ENCODE measurements at places on chromosomes 5 and 9.
A peak's percentile ranks its signal among the peaks of the same experiment; 100 is the strongest.

DNA sequence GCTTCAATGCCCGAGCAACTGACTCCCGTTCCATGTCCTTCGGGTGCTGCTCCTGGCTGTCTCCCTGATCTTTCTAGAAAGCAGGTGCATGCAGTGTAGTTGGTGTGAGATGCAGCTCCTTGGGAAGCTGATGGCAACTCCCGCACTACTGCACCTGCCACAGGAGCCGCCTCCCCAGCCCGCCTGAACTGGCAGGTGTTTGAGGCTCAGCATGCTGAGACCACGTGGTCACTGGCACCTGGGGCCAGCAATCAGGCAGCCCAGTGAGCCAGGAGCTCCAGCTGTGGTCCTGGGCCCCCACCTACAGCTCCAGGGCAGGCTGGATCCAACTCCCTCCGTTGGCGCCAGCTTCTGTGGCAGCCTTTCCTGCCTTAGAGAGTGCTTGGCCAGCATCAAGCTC, 111.5 kb downstream of the ICE1 start:
- ATAC-seq = no peak

GRCh38 chr5:162657076-162657475, 589.5 kb downstream of the GABRG2 start:
- no peak for ATAC-seq

DNA sequence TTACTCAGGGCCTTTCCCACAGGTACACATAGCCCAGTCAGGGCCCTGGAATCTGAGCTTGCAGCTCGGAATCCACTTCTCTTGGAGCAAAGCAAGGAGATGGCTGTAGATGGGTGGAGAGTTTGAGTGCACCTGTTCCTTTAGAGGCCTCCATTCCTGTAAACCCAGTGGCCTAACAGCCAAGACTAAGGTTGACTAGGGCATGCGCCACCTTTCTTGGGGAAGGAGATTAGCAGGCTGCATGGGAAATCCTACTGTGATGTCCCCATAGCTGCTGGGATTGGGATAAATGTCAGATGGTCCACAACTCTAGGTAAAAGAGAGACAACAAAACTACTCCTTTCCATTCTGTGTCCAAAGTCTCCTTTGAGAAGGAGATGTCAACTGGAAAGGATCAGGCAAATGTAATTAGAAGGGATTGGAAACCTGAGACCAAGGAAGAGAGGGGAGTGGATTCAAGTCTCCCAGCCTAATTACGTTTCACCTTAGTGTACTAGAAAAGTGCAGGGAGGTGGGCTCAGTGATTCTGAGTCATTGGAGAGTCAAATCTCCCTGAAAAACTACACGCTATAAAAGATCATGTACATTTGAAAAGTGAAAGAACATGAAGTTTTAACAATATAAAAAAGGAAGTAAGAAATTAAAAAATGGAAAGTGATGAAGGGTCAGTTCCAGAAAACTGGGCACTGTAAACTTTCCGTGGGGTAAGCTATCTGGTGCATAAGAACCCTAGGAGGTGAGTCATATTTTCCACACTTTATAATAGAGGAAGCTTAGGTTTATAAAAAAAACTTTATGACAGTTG, 104.2 kb downstream of the SEC61B start:
- ATAC-seq = peak; percentile 48

DNA sequence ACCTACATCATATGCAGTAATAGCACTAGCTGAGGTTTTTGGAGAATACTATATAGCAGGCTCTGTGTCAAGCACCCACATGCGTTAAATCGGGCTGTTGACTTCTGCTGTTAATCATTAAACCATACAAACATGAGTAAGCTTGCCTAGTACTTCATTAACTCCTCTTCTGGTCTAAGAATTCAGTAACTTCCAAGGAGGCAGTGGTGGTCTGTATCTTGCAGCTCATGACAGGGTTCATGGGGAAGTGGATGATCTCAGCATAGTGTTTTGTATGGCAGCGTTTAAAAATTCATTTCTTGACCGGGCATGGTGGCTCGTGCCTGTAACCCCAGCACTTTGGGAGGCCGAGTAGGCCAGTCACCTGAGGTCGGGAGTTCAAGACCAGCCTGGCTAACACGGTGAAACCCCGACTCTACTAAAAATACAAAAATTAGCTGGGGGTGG, at the start of gene HAVCR1:
Gene HAVCR1, minus strand, starts transcription at position 24 of the 447 bp plus-strand sequence. CDS start 1,173 bp downstream, outside the sequence.
- ATAC-seq = no peak

GRCh38 chr9:114560956-114561355, 26.6 kb upstream of the ATP6V1G1 start:
- no peak for ATAC-seq

GRCh38 chr5:160458806-160459800, 37.4 kb downstream of the PTTG1 start:
- ATAC-seq = peak; percentile 94

DNA sequence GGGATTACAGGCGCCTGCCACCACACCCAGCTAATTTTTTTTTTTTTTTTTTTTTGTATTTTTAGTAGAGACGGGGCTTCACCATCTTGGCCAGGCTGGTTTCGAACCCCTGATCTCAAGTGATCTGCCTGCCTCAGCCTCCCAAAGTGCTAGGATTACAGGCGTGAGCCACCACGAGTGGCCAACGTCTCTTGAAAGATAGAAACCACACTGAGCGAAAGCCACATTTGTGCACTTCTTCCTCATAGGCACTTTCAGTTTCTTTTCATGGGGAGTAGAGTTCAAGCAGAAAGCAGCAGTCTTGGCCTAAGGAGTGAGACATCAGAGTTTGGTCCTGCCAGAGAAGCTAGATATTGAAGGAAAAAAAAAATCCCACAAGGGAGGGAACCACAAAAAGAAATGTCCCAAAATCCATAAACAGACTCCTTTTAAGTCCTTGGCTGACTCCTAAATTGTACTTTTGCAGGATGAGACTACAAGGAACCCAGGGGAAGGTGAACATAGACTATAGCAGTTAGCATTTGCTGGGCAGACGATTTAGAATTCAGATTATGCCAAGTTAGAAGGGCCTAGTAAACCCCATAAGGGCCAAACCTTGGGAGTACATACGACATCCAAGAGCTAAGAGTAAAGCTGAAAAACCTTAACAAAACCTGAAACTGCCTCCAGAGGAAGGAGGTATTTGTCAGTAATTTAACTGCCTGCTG, 43.9 kb upstream of the GLIPR2 start:
- ATAC-seq = peak; percentile 97

- no peak for ATAC-seq
Observed at GRCh38 chr5:156009583-156009982, 317.4 kb upstream of the SGCD start.

- no peak for ATAC-seq
Observed at GRCh38 chr5:14728459-14728938, 64.0 kb downstream of the OTULIN start.

DNA sequence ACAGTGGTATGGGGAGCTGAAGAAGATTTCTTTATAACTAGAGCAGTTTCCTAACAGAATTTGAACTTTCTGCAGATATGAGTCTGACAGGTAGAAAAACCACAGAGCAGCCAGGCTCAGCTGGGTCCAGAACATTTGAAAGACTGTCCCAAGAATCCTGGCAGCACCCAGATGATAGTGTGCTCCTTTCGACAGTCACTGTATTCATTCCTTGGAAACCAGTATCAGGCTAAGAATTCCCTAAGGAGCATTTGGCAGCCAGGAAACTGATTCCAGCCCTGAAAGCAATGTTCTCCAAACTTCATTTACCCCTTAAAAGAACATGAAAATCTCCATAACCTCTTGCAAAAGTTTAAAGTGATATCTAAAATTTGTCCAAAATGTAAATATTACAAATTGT, 123.0 kb upstream of the MTAP start:
- no peak for ATAC-seq

- no peak for ATAC-seq
Observed at GRCh38 chr5:176427971-176428370, 11.6 kb upstream of the CLTB start.

- no peak for ATAC-seq
Observed at GRCh38 chr9:92275541-92275940, 18.0 kb downstream of the IARS1 start.

- ATAC-seq = no peak
Observed at GRCh38 chr9:97766092-97766491, 69.0 kb upstream of the XPA start.

- no peak for ATAC-seq
Observed at GRCh38 chr9:91919621-91920020, 30.4 kb downstream of the ROR2 start.

- no peak for ATAC-seq
Observed at GRCh38 chr9:1404940-1405339, 354.8 kb downstream of the DMRT2 start.

DNA sequence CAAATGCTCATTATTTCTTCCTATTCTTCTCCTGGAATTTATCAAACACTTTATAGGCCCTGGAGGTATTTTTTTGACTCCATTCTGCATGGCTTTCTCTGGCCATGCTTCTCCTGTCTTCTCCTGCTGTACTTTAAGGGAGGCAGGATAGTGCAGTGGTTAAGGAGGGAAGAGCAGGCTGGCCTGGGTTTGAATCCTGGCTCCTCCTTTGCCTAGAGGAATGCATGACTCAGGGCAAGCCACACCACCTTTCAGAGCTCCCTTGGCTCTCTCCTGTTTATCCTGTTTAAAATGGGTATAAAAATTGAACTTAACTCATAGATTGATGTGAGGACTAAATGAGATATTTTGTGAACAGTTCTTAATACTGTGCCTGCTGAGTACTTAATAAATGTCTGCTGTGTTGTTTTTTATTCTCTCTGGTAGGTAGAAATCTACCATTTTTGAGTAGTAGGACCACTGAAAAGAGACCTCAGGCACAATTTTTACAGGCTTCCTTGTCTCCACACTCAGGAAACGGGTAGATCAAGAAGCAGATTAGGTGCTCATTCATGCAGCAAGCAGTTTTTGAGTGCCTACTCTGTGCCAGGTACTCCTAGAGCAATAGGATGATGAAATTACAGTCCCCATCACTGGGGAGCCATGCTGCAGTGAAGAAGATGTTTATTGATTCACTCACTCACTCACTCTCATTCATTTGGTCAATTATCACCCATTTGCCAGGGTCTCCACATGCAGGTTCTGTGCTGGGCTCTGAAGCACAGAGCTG, 32.7 kb upstream of the ARAP3 start:
- no peak for ATAC-seq

GRCh38 chr5:83865579-83865978, 144.9 kb upstream of the HAPLN1 start:
- no peak for ATAC-seq

- ATAC-seq = no peak
Observed at GRCh38 chr9:137110147-137110910, 4.2 kb downstream of the DPP7 start.

- ATAC-seq = no peak
Observed at GRCh38 chr9:105413525-105413924, 34.3 kb upstream of the FSD1L start.

DNA sequence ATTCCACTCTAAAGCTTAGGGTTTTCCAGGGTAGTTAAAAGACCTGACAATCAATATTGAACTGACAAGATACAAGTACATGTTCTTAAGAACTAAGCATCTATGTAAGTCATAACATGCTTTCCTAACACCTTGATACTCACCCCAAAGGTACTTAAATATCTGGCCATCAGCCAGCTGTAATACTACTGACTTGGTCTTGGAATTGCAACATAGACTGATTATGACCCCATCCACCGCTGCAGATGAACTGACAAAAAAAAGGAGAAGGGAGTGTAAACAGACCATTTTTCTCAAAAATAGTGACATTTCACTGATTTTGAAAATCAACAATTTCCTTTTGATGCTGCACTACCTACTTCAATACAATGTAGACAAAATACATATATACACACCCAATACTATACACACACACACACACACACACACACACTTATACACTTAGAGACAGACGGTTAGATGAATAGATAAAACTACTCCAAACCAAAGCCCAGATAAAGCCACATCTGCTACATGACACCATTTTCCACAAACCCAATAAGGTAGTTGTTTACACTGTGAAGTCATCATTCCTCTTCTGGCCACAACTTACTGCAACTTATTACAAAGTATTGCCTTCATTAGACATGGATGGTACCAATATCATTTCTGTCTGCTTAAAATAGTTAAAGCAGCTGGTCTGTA, 30.4 kb downstream of the ELP1 start:
- no peak for ATAC-seq

DNA sequence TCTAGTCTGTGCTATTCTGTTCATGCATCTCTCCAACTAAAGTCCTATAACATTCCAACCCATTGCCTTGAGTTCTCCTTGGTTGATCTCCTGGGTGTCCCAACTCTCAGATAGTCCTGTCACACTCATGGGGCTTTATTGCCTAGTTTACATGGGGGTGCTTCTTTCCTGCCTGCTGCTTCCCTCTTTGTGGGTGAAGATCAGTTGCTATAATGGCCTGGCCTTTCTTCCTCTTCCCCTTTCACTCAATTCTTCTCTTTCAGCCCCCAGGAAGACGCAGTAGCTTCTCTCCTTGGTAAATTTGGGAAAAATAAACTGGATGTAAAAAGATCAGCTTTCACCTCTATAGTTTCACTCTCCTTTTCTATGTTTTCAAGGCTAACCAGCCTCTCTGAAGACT, 66.5 kb downstream of the PTCD2 start:
- no peak for ATAC-seq

- ATAC-seq = no peak
Observed at GRCh38 chr5:128097781-128098180, 14.2 kb downstream of the SLC12A2 start.

GRCh38 chr5:59489551-59489950, 404.0 kb downstream of the PDE4D start:
- ATAC-seq = no peak

DNA sequence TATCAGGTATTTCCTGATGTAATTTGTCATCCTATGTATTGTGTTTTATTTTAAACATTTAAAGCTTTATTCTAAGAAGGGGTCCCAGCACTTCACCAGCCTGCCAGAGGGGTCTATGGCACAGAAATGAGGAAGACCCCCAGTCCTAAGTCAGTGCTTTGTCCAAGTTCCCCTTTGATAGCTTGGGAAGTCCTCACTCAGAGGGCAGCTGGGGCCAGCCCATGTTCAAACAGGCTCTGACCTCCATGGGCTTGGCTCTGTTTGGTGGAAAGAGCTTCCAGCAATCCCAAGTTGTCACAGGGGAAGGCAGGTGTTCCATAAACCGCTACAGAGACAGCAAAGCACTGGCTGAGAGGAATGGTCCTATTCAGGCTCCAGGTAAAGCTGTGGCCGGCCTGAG, 26.6 kb upstream of the AKNA start:
- no peak for ATAC-seq

GRCh38 chr5:15023846-15024245, 152.3 kb upstream of the ANKH start:
- no peak for ATAC-seq

GRCh38 chr5:82564963-82565362, 286.8 kb upstream of the RPS23 start:
- ATAC-seq = no peak

DNA sequence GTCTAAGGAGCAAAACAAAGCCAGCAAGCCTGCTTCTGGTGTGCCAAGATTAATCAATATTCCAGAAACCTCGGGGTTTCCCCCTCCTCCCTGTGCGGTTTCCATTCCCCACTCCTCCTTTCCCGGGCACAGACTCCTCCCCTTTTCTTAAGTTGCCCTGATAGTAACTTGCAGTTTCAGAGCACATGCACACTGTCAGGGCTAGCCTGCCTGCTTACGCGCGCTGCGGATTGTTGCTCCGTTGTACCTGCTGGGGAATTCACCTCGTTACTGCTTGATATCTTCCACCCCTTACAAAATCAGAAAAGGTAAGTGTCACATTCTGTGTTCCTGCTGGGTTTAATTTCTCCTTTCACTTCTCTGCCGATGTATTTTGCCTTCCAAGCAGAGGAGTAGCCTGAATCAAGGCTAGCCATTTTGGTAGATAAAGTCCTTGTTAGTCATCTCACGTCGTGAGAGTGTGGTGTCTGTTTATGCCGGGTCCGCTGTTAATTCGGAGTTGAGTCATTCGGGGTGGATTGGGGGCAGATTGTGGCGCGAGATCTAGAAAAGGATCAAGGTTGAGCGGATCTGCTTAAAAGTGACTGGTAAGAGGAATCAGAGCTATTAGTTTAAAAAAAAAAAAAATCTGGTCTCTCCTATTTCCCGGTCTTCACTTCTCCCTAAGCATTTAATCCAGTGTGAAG, at the start of gene SLC1A3:
Gene SLC1A3, plus strand, starts transcription at position 179 of the 686 bp plus-strand sequence. CDS start 1,818 bp downstream, outside the sequence.
- ATAC-seq = peak; percentile 83
